MCF 10A (cell line): ENCODE measurements at places on chromosomes 1 and 21.

DNA sequence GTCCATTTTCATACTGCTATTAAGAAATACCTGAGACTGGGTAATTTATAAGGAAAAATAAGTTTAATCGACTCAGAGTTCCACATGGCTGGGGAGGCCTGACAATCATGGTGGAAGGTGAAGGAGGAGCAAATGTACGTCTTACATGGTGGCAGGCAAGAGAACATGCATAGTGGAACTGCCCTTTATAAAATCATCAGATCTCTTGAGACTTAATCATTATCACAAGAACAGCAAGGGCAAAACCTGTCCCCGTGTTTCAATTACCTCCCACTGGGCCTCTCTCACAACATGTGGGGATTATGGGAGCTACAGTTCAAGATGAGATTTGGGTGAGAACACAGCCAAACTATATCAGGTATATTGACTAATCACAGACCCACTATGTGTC, 370.2 kb upstream of the USP24 start:
- no peak for DNase-seq

DNA sequence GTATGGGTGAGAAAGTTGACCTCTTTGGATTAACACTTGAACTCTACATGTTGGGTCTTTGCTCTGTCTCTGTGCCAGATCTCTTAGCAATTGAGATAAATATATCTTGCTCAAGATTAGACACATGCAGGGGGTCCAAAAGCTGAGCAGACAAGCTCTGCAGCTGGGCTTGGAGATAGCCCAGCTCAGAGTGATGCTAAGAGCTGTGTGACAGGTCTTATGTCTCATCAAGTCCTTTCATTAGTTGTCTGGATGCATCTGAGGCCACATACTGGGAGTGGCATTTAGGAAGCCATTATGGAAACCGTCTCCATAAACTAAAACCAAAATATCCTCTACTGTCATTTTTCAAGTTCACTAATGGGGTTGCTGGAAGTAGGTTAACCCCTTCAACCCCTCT, 289.4 kb upstream of the DUSP10 start:
- no peak for DNase-seq

- DNase-seq: peak; percentile 69
Observed at GRCh38 chr1:25520446-25521061, 22.9 kb upstream of the LDLRAP1 start.

DNA sequence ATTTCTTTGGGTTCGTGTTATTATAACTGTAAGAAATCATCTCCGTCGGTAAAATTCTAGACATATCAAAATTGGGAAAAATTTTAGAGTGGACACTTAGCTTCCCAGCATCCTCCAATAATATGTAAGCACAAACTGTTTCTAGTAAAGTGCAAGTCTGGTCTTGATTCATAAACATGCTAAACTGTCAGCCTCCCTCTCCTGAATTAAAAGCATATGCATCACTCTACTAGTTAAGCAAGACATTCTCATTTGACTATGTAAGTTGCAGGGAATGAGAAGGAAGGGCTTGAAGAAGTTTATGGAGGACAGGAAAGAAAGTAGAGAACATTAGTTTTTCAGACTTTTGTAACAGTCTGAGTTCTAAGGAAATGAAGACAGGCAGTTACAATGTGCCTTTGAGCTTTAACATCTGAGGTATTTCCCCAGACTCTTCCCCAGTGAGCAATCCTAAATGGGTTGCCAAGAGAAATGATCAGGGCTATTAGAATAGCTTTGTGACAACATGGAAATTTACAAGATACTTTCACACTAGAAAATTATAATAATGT, 90.0 kb downstream of the TYW3 start:
- no peak for DNase-seq

GRCh38 chr1:162720996-162721395, 69.5 kb upstream of the HSD17B7 start:
- no peak for DNase-seq

DNA sequence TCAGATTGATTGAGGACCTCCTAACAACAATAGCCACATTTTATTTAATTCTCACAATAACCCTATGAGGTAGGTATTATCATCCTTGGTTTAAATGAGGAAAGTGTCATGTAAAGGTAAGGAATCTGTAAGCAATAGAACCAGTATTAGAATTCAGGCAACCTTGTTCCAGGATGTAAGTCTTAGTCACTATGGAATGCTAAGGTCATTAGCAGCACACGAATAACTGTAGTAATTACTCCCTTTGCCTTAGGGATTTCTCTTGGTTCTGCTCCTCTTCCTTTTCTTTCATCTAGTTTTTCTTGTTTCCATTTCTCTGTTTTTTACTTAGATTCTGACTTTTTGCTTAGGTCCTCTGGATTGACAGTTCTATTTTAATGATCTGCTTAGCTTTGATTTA, 23.1 kb upstream of the ATP6V1G3 start:
- peak; percentile 14 for DNase-seq

DNA sequence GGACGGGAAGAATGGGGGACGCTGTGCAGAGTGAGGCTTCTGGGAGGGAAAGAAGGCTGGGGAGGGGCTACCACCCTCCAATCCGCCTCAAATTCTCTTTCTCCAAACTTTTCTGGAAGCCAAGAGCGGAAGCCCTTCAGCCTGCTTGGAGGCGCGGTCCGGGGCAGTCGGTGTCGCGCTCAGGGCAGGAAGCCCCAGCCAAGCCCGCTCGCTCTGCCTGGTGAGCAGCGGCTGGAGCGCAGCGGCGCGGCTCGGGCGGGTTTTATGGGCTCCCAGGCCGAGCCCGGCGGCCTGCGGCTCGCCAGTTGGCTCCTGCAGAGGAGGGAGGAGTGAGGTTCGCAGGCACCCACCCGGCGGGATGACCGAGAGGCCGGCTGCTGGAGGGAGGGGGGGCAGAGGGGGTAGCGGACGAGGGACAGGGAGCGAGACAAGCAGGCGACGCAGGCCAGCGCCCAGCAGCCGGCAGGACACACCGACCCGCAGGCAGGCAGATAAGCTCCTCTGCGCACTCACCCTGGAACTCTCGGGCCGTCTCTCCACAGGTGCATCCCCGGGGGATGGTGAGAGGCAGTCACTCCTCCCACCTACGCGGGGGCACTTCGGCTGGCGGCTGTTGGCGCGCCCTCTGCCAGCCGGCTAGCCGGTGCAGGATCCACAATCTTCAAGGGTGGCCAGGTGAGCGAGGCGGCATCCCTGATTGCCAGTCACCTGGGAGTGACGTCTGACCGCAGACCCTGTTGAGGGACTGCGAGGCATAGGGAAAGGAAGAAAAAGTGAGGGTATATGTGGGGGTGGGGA, at the start of gene AVPR1B:
Gene AVPR1B (minus strand): TSS at position 238 of the 798 bp plus-strand sequence. CDS start 498 bp downstream, outside the sequence.
- DNase-seq: no peak

- DNase-seq: peak; percentile 75
Observed at GRCh38 chr21:15706696-15707095, 23.1 kb upstream of the USP25 start.

DNA sequence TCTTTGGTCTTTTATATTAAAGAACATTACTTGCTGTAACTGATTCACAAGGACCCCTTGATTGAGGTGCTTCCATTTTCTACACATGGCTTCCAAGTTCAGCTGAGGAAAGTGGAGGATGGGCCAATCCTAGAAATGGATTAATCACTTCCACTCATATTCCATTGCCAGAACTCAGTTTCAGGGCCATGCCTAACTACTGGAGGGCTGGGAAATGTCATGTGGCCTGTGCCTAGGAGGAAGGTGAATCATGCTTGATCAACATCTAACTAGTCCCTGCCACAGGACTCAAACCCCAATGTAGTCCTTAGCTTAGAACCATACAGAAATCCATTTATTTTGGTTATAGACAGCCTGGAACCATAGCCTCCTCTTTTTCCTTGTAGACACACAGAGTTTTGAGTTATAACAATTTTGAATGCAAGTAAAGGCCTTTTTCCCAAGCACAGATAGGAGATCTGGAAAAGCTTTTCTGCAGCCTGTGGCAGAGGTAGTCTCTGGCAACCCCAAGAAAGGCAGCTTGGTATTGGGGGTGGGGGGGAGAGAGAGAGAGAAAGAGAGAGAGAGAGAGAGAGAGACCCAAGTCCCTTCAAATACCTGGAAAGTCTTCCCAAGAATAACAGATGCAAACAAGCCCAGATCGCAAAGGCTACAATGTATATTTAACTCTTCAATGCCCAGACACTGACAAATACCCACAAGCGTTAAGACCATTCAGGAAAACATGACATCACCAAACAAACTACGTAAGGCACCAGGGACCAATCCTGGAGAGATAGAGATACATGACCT, 12.5 kb downstream of the MAST2 start:
- DNase-seq: peak; percentile 43

GRCh38 chr1:71623888-71624287, 543.1 kb upstream of the ZRANB2 start:
- DNase-seq: no peak

GRCh38 chr21:36663033-36663855, 35.7 kb upstream of the SIM2 start:
- DNase-seq: peak; percentile 28

GRCh38 chr1:222892137-222892769, 77.4 kb downstream of the DISP1 start:
- peak; percentile 72 for DNase-seq

GRCh38 chr21:29939924-29940275, at the start of gene GRIK1:
GRIK1 (minus strand) TSS chr21:29939996.
- DNase-seq: no peak

- peak; percentile 13 for DNase-seq
Observed at GRCh38 chr1:181587870-181588438, 104.6 kb downstream of the CACNA1E start.
